Neural progenitor cell (in vitro differentiated cells): ENCODE measurements at places on chromosomes 7 and 10. TPM values are rescaled to one million over a fixed set of nuclear protein-coding genes. Genes with fewer than 3 reads are reported as not detected.

AVPI1 gene
- total RNA-seq, result 2.6 and 5.8 TPM in 2 replicates

SFRP5 gene
- total RNA-seq, result not detected in 2 replicates

ASB10 gene
- not detected in 2 replicates for total RNA-seq

DNA sequence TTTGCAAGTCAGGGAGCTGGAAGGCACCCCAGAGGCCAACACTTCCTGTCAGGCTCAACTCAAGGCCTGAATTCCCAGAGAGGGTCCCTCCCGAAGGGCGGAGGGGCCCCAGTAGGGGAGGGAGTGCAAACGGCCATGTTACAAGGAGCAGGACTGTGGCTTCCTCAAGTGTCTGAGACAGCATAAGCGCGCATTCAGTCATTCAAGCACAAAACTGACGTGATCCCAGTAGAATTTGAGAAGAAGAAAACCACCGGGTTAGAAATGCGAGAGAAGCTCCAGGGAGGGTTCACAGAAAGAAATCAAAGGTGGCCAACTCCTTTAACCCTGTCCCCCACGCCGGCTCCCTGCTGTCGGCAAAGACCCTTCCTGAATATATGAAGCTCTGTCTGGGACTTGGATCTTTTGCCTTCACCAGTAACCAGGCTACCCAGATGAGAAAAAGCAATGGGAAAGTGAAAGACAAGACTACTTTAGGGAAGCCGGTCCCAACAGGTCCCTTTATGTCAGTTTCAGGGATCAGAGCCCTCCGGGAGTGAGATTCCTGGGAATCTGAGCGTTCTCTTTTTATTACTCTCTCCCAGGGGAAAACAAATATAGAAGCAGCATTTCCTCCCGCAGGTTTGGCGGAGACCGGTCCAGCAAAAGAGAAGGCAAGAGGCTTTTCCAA lies 1.3 kb downstream of the AFAP1L2 start:
- no peak overlapping the region for H3K27ac ChIP-seq
- no peaks in the 10 kb centered on the region for H3K36me3 ChIP-seq
- DNase-seq, result peak; percentile 27
- peaks cover 67% of the 10 kb centered on the region for H3K27me3 ChIP-seq
- H3K4me1 ChIP-seq, result peaks cover 15% of the 10 kb centered on the region

DNA sequence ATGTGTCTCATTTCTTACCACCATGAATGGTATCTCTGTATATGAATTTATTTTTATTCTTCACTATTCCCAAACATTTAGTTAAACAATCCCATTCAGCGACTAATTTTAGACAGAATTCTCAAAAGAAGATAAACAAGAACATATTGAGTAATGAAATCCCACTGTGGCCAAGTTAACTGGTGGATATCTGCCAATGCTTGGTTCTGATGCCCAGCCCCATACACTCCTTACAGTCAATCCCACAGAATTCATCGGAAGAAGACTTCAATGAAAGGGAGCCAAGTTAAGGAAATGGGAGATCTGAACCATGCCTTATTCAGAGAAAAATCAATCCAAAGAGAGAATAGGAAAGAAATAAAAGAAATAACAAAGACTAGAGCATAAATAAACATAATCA lies 518.0 kb downstream of the XPNPEP1 start:
- H3K27ac ChIP-seq, result no peak overlapping the region
- no peak overlapping the region for H3K4me3 ChIP-seq
- no peaks in the 10 kb centered on the region for H3K27me3 ChIP-seq

DNA sequence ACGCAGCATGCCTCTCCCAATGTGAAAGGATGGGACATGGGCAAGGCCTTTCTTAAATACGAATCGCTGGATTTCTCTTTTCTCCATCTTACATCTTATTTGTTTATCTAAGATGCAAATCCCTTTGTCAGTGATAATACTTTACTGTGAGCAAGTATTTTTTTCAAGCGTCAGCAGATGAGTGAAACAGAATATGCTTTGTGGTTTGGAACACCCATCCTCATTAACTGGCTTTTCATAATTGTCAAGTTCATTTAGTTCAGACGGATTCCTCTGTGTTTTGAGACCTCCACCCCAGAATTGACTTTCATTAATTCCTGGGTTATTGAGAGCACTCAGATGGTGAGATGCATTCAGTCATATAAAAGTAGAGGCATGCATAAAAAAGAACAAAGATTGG lies 149.8 kb downstream of the NSUN6 start:
- no peak overlapping the region for H3K4me3 ChIP-seq
- H3K27ac ChIP-seq, result no peak overlapping the region
- H3K27me3 ChIP-seq, result no peaks in the 10 kb centered on the region

DNA sequence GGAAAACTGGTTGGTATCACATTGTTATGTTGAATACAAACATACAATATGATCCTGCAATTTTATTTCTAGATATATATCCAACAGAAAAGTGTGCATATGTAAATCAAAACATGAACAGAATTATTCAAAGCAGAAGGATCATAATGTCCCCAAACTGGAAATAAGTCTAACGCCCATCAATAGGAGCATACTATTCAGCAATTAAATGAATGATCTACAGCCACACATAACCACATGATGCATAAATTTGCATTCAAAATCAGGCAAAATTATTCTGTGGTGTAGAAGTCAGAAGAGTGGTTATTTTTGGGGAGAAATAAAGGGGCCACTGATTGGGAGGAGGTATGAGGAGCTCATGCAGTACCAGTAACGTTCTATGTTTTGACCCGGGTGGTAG lies 28.6 kb downstream of the NPY start:
- no peaks in the 10 kb centered on the region for H3K36me3 ChIP-seq
- DNase-seq, result no peak
- no peaks in the 10 kb centered on the region for H3K4me1 ChIP-seq
- no peaks in the 10 kb centered on the region for H3K27me3 ChIP-seq
- no peak overlapping the region for H3K27ac ChIP-seq

DNA sequence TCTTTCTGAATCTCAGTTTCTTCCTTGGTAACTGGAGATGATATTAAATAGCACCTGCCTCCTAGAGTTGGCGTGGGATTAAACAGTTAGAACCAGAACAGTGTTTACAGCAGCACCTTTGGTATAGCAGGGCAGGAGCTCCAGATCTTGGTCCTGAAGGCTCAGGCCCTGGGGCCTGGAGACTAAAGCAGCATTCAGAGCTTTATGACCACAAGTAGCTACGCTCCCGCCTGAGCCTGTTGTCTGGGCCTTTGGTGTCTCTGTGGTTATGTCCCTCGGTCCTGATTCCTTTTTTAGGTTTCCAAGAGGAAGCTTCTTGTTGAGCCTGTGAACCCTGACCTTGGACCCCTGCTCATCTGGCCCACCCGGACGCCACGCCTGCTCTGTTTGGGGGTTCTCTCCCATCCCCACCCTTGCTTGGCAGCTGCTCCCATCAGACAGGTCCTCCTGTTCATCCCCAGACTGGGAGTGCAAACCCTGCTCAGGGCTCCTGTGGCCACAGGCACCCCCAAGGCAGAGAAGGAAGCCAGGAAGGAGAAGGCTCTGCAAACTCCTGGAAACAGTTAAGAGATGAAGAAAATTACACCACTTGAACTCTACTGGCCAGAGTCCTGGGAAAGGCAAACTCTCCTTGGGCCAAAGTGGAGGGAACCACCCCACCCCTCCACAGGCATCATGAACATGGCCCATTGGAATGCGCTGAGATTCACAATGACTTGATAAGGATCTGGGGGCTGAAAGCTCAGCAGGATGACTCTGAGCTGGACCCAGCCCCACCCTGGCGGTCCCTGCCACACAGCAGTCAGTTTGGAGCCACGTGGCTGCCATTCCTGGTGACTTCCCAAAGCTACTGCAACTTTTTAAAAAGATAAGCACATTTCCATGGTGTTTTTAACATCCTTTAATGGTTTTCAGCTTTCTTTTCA lies 50.1 kb upstream of the TMEM72 start:
- peaks cover 48% of the 10 kb centered on the region for H3K27me3 ChIP-seq
- no peak overlapping the region for H3K27ac ChIP-seq
- H3K4me1 ChIP-seq, result peaks cover 20% of the 10 kb centered on the region
- no peak overlapping the region for H3K4me3 ChIP-seq
- no peak for DNase-seq

GRCh38 chr7:149003560-149004305 lies 24.6 kb downstream of the PDIA4 start:
- no peaks in the 10 kb centered on the region for H3K4me1 ChIP-seq
- H3K4me3 ChIP-seq, result no peak overlapping the region
- no peak for DNase-seq
- H3K36me3 ChIP-seq, result no peaks in the 10 kb centered on the region
- no peak overlapping the region for H3K27ac ChIP-seq

- no peaks in the 10 kb centered on the region for H3K27me3 ChIP-seq
- no peak for DNase-seq
- peaks cover 13% of the 10 kb centered on the region for H3K4me1 ChIP-seq
- no peak overlapping the region for H3K4me3 ChIP-seq
- no peaks in the 10 kb centered on the region for H3K36me3 ChIP-seq
Measured at GRCh38 chr10:28800144-28800543, 122.8 kb downstream of the BAMBI start.

- no peaks in the 10 kb centered on the region for H3K27me3 ChIP-seq
- H3K27ac ChIP-seq, result no peak overlapping the region
- DNase-seq, result no peak
- no peaks in the 10 kb centered on the region for H3K36me3 ChIP-seq
- H3K4me3 ChIP-seq, result no peak overlapping the region
- H3K4me1 ChIP-seq, result no peaks in the 10 kb centered on the region
Measured at GRCh38 chr7:105512415-105512814, 9.7 kb downstream of the PUS7 start.

DNA sequence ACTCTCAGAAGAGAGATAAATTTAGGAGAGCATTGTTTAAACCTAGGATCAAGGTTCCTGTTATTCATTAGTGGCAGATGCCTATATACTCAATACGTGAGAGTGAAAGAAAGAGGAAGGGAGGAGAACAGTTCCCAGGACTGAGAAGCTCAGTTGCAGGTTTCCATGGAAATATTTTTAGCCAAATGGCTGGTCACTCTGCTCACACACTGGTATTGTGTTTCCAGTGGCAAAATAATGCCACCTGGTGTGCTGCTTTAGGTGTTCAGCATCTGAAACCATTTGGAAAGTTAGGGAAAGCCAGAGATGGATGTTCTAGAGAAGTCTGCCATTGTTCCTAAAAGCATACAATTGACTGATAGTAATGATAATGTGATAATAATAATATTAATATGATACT lies 827.7 kb downstream of the SORCS3 start:
- no peak for DNase-seq
- no peak overlapping the region for H3K27ac ChIP-seq
- H3K4me1 ChIP-seq, result no peaks in the 10 kb centered on the region
- no peaks in the 10 kb centered on the region for H3K36me3 ChIP-seq
- no peaks in the 10 kb centered on the region for H3K27me3 ChIP-seq
- H3K4me3 ChIP-seq, result no peak overlapping the region

DNA sequence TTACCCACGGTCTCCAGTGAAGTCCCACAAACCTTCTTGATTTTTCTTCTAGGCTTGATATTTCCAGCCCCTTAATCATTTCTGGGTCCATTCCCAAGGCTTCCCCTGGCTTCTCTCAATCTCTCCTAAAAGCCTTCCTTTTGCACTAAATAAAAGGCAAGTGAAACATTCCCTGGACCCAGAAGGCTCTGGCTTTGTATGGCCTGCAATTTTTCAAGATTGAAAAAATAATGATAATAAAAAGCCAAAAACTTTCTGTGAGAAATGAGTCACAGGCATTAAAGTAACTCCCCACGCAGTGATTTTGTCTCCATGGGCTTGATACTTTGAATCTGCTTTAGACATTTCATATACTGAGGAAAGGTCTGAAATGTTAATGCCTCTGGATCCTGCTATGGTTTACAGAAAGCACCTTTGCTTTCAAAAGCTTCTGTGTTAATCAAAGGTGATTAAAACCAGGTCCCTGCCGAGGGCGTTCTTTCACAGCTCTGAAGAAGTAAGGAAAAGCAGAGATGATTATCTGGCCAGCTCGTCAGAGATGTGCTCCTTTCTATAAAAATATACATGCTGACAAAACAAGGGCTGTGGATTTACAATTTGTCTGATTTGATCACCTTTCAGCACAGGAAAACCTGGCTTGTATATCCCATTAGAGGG lies 118.9 kb upstream of the TMEM72 start:
- no peaks in the 10 kb centered on the region for H3K36me3 ChIP-seq
- H3K27me3 ChIP-seq, result no peaks in the 10 kb centered on the region

GRCh38 chr7:50584793-50585408 lies 19.7 kb upstream of the DDC start:
- no peaks in the 10 kb centered on the region for H3K36me3 ChIP-seq
- no peak overlapping the region for H3K27ac ChIP-seq
- H3K4me3 ChIP-seq, result no peak overlapping the region
- DNase-seq, result no peak
- H3K27me3 ChIP-seq, result no peaks in the 10 kb centered on the region
- H3K4me1 ChIP-seq, result no peaks in the 10 kb centered on the region

DNA sequence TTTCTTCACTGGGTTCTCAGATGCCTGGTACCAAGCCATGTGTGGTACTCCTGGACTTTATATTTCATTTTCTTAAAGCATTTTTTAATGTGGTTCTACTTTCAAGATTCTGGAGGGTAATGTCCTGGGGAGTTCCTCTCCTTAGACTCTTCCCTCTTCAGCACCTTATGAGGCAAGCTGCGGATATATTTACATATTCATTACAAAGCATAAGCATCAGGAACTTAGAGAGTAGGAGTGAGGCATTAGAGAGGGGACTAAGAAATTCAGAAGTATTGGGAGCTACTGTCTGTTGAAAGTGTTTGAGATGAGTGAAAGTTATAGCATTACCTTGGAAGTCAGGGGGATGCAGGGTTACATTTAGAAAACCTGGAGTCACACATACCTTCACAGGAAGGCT lies 20.8 kb downstream of the AUTS2 start:
- DNase-seq, result no peak
- H3K4me1 ChIP-seq, result peaks cover 51% of the 10 kb centered on the region
- H3K27ac ChIP-seq, result no peak overlapping the region
- H3K4me3 ChIP-seq, result no peak overlapping the region
- H3K27me3 ChIP-seq, result peaks cover 100% of the 10 kb centered on the region

DNA sequence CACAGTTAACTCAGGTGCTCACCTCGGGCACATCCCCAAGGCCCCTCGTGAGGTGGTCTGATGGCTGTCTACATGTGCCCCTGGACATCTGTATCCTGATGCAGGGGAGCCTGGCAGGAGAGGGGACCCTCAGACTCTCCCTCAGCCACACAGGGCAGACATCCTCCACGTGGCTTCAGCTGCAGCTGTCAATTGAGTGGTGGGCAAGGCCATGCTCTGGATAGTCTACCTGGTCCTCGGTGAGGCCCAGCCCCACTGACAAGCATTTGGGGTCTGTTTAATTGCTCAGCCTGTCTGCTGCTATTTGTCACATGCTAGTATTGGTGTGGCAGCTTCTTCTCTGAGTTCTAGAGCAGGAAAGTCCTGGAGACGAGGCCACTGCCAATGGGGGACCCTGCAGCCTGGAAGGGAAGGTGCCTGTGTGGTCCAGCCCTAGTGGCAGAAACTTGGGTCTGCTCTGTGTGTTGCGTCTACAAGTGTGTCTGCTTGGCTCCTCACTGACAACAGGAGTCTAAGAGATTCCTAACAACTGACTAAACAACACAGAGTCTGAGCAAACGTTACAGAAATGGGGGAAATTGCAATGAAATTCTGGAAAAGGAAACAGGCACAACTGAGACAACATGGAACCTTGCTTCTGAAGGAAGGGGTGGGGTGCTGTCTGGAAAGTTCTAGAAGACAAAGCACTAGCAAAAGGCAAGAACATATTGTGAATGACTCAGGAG lies 59.3 kb upstream of the IGFBP3 start:
- H3K27me3 ChIP-seq, result no peaks in the 10 kb centered on the region
- H3K4me3 ChIP-seq, result no peak overlapping the region
- no peak for DNase-seq
- no peak overlapping the region for H3K27ac ChIP-seq
- H3K36me3 ChIP-seq, result no peaks in the 10 kb centered on the region
- no peaks in the 10 kb centered on the region for H3K4me1 ChIP-seq
